Right lobe of liver (tissue), 6 donors: ENCODE measurements at places on chromosomes 1 and 21. TPM values are rescaled to one million over a fixed set of nuclear protein-coding genes. Genes with fewer than 3 reads are reported as not detected.

The ZNF695 gene
- not detected for total RNA-seq

The FCRL6 gene
- total RNA-seq, result 0.62 TPM

The CASP9 gene
- 9.0 TPM for total RNA-seq

The CNR2 gene
- 0.05 TPM for total RNA-seq

The SPOCD1 gene
- not detected for total RNA-seq

The TNFRSF4 gene
- 0.32 TPM for total RNA-seq

The UBE2U gene
- total RNA-seq, result not detected

The GSTM1 gene
- not detected for total RNA-seq

The LCK gene
- total RNA-seq, result 1.2 TPM

The DNALI1 gene
- total RNA-seq, result 7.9 TPM
